ENCODE measurements at places on chromosomes 11 and 22.
A peak's percentile ranks its signal among the peaks of the same experiment; 100 is the strongest.

DNA sequence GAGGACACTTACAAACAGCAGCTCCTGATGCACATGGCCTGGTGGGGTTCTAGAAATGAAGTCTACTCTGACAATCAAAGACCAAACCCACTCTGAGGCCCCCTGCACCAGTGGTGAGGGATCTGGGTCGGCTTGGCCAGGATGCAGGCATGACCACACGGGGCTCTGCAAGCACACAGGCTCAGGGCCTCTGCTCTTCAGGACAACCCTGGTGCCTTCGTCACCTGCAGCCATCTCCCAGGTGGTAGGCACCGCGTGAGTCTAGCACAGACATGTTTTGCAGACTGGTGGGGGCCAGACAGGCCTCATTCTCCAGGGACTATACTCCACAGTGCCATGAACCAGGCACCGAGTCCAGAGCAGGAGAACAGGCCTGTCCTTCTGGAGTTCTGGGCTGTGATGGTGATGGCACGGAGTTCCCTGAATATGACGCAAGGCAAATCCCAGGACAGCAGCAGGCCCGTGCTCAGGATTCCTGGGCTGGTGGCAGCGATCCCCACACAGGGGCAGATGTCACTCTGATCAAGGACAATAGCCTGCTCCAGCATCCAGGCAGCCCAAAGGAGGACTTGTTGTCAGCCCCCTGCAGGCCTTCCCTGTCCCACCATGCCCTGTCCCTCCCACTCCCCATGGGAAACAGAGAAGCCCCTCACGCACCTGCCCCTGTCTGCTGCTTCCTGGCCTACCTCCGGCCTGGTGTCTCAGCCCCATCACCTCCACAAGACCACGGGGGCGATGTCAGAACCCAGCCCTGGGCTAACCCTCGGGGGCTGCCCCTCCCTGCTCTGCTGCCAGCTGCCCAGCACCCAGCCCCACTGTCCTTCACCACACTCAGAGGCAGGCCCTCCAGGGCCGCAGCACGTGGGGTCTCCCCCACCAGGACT, 36.1 kb downstream of the GNB1L start:
- DNase-seq: no peak

DNA sequence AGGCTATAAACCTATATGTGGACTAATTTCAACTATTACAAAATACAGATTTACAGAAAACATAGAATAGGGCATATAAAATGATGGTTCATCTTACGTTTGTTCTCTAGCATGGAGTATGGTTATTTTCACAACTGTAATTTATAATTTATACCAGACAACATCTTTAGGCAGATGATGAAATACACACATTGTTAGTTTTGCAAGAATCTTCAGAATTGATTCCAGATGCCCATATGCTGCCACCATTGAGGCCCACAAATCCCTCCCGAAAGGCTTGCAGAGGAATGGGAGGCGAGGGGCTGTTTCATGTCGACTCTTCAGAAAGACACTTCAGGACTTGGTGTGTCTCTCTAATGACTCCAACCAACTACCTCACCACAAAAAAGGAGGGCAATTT, 6.2 kb downstream of the PTPN5 start:
- DNase-seq: no peak

DNA sequence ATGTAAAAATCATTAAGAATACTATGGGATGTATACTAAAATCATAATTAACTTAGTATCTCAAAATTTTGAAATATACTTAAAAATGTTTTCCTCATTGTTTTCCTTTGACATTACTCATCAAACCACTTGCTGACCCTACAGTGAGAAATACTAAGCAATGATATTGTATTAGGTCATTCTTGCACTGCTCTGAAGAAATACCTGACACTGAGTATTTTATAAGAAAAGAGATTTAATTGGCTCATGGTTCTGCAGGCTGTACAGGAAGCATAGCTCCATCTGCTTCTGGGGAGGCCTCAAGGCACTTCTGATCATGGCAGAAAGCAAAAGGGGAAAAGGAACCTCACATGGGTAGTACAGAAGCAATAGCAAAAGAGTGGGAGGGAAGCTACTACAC, 950.9 kb upstream of the CHORDC1 start:
- no peak for DNase-seq

GRCh38 chr11:120674542-120674941, 163.0 kb downstream of the GRIK4 start:
- DNase-seq: no peak

DNA sequence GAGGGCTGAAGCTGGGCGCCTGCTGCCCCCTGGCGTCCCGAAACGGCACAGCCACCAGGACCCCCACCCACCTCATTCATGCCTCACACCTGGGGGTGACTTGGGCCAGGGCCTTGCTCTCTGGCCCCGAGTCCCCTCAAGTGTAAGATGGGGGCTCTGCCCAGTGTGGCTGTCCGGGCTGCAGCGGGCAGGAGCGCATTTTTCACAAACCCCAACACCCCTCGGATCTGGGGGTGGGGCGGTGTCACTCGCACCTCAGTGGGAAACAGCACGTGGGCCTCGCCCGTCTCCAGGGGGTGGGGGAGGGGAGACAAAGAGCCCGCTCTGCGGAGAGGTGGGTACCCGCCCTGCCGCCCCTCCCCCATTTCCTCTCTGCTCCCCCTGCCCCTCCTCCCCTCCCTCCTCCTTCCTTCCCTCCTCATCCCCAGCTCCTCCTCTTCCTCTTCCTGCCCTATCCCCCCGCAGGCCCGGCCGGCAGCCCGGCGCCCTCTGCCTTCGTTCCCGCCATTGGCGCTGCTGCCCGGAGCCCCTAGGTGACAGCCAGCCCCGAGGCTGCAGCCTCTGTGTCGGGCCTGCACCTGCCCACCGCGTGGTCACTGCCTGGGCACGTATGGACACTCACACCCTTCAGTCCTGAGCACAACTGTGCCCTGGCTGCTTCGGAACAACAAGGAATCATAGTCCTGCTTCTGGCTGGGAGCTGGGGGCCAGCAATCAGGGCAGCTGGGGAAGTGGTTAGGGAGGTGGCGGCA, 6.8 kb upstream of the CDKN1C start:
- peak; percentile 56 for DNase-seq

DNA sequence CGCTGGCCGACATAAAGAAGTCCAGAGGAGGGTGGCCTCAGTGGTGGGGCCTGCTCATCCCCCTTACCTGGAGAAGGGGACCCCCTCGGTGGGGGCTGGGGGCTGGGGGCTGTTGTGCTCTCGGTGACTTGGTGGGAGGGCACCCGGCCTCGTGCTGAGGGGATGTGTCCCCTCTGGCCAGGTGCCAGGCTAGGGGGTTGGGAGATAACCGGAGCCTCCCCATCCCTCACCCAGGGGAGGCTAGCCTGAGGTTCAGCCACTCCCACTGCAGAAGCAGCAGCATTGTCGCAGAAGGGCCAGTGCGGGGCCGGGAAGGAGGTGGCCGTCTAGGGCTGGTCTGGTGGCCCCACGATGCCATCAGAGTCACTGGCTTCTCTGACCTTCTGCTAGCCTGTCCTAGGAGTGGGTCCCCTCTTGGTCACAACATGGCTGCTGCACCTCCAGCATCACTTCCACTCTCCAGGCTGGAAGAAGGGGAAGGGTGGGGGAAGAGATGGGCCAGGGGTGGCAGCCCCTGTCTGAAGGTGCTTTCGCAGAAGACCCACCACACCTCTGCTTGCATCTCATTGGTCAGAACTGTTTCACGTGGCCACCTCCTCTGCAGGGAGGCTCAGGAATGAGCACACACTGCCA, 44.2 kb upstream of the FADD start:
- no peak for DNase-seq

DNA sequence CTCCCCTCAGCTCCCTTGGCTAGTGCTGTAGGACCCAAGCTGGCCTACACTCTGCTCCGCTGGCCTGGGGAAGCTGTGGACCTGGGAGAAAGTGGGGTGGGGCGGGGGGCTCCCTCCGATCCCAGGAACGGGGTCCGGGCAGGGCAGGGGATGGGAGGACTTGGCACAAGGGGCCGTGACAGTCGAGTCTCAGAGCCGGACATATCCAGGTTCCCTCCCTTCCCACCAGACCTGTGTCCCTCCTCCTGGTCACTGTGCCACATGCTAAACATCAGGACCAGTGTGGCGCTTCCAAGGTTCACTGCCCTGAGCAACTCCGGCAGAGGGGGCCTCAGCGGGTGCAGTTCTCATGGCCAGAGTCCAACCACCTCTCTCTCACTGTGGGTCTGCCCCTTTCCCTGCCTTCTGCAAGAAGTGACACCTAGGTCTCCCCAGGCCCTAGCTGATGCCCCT, 2.0 kb downstream of the DUSP8 start:
- DNase-seq: no peak

DNA sequence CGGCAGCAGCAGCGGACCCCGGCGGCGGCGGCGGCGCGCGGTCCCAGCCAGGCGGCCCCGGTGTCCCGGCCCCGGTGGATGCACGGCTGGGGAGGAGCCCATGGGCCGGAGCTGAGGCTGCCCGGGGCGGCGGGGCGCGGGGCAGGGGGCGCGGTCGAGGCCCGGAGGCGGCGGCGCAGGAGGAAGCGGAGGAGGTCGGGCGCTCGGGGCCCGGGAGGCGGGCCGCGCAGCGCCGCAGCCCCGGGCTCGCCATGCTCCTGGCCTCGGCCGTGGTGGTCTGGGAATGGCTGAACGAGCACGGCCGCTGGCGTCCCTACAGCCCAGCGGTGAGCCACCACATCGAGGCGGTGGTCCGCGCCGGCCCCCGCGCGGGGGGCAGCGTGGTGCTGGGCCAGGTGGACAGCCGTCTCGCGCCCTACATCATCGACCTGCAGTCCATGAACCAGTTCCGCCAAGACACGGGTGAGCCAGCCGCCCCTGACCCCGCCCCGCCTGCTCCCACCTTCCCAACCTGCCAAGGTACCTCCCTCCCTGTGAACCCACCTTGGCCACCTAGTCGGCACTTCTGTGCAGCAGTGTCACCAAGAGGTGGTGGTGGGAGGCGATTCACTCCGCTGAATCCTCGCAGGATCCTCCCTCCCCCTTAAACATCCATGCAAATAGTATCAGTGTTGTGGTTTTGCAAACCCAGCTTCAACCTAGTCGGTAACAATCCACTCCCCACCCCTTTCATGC, 580 bp downstream of the DTX4 start:
- no peak for DNase-seq

- no peak for DNase-seq
Observed at GRCh38 chr11:74696939-74697675, 34.1 kb downstream of the CHRDL2 start.

DNA sequence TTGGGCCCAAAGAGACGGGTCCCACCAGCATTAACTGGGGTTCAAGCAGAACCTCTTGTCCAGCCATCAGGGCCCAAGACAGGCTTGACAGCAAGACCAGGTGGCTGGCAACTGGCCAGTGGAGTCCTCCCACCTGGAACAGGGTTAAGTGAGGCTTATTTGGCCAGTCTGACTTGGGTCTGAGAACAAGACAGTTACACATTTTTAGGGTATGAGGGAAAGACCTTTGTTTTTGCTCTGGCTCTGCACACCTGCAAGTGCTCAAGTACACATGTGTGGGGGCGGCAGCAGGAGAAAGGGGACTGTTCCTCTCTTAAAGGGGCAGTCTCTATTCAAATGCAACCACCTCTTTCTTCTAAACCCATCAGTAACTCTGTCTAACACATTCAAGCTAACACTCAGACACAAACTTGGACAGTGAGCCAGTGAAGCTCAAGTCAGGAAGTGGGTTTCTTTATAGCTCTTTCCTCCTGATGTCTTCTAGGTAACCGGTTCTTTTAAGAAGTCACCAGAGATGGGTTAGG, 116.2 kb downstream of the ETS1 start:
- no peak for DNase-seq

DNA sequence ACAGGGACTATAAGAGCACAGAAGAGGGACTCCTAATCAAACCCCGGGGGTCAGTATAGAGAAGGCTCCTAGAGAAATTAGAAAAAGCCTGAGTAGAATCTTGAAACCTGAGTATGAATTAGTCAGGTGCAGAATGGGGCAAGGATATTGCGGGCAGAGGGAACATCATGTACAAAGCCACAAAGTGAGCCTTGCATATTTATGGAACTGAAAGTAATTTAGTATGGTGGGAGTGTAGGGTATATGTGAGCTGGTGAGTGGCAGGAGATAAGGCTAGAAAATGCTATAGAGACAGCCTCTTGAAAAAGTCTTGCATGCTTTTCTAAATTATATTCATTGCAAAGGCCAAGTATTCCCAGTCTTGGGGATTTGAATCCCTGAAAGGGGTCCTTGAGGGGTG, 93.7 kb downstream of the STIM1 start:
- DNase-seq: no peak

DNA sequence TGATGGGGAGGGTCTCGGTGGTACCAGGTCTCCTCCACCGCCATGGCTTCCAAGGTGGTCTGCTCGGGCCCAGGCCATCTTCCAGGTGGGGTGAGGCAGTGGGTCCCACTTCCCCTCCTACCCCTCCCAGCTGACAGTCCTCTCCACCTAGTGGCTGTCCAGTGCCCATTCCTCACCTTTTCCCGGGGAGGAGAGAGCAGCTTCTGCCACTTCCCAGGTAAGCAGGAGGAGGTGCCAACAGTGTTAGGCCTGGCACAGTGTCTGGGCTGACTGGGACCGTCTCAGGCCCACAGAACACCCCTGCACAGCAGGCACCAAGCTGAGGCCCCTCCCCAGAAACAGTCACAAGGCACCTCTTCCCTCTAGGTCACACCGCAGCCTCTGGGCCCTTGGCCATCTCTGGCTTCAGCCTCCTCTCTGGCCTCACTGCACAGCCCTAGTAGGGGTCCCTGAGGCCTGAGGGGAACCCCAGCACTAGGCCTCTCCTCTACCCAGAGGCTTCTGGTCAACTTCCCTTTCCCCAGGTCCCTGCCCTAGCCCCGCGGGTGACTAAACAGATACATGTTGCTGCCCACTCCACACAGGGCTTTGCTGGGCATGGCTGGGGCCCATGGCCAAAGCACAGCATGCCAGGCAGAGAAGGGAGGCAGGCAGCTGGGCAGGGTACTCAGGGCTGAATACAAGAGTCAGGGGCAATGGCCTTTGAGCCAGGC, 2.3 kb upstream of the ANKRD13D start:
- no peak for DNase-seq

GRCh38 chr11:57982776-57983175, 40.9 kb upstream of the OR9Q1 start:
- no peak for DNase-seq

GRCh38 chr11:88629496-88629895, 292.0 kb upstream of the CTSC start:
- no peak for DNase-seq

GRCh38 chr22:32850591-32851517, 49.3 kb downstream of the TIMP3 start:
- no peak for DNase-seq

- DNase-seq: no peak
Observed at GRCh38 chr11:129417458-129417857, 41.8 kb downstream of the BARX2 start.
